NCI-H1930 (cell line): ENCODE measurements at places on chromosomes 3 and 15.

- DNase-seq, result no peak
These were observed 43.4 kb downstream of the MYO5A start for GRCh38 chr15:52485290-52485689.

GRCh38 chr3:7290077-7290825, 429.3 kb downstream of the GRM7 start:
- no peak for DNase-seq

DNA sequence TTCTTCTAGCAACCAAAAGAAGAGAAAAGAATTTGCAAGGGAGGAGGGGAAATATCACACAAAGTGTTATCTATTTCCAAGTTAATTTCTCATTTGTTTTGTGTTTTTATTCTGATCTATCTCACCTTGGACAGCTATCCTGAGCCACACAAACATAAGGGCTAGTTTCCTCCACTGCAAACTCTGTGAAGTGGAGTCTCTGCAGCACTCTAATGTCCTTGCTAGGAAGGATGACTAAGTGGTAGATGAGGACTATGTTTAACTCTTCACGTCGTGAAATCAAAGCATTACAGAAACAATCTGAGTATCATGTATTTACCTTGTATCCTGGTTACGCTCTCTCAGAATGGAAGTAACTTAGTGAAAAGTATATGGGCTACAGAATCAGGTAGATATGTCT, 33.9 kb upstream of the CHRM5 start:
- no peak for DNase-seq

- DNase-seq, result no peak
These were observed 3.4 kb downstream of the CIB2 start for GRCh38 chr15:78127882-78128281.

- DNase-seq, result no peak
These were observed 141.2 kb downstream of the GMNC start for GRCh38 chr3:190721330-190721729.
